ENCODE measurements at places on chromosomes 7 and 10.
A peak's percentile ranks its signal among the peaks of the same experiment; 100 is the strongest.

DNA sequence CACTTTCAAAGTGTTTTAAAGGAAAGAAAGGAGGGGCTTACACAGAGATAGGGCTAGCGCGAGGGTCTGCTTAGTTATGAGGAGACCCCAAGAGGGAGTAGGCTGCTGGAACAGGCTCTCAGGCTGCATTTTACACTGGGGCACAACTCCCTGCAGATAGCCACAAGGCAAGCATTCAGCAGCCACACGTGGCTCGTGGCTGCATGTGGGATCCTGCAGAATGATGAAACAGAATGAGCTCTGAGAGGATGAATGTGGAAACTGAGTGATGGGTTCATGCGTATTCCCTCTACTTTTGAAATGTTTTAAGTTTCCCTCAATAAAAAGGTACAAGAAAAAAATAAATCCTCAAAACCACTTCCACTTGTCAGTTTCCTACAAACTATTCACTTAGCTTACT lies 37.0 kb downstream of the PIP4K2A start:
- DNase-seq, result no peak

DNA sequence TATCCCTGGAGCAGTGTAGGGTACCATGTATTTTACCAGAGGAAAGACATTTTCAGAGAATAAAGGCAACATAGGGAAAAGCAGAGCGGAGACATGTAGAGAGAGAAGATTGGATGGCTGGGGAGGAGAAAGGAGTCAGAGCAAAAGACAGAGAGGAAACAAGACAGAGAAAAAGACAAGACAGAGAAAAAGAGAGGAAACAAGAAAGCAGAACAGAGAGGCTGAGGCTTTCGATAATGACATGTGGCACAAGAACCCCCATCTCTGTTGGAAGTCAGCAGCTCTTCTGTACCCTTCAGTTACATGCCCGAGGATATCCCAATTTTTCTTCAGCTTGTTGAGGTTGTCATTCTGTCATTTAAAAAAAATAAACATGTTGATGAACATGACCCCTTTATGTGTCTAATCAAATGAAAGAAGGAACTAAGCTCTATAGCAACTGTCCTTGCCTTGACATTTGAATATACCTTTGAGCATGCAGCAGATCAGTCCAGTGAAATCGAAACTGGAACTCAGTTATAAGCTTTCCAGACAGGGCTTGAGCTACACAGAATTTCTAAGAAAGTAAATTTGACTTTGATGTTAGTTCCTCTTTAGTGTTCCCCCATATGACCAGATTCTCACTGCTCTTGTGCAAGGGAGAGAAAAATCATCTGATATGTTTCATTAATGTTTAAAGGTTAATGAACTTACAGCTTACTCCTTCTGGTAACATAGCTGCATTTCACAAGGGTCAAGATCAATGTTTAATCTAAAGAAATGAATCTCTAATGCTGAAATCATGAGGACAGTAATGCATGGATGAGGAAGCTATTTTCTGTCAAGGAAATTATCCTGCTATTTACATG lies 75.1 kb upstream of the SP4 start:
- DNase-seq, result peak; percentile 80

DNA sequence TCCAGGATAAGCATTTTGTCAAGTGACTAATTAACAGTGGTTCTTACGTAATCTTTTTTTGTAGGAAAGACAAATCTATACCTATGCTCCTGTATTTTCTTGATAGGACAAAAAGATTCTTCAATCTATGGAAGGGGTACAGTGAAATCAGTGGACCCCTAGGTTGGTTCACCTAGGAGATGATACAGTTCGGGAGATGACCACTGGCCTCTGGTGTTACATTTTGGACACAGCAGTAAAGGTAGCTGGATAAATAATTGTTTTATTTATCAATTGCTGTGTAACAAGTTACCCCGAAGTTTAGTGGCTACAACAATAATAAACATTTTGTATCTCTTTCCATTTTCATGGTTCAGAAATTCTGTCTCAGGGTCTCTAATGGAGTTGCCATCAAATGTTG lies 288.2 kb upstream of the MAGI2 start:
- DNase-seq, result no peak

DNA sequence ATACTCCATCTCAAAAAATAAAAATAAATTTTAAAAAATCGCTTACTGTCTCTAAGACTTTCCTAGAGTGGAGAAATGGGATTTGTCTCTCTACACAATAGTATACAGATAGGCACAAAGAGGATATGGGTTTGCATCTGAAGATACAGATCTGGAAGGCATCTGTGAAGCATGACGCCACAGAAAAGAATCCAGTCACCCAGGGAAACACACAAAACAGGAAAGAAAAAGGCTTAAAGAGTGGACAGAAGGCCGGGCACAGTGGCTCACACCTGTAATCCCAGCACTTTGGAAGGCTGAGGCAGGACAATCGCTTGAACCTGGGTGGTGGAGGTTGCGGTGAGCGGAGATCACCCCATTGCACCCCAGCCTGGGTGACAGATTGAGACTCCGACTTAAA lies 61.3 kb downstream of the SKIDA1 start:
- DNase-seq, result no peak

GRCh38 chr7:35694161-35694783 lies 663 bp downstream of the HERPUD2 start:
- no peak for DNase-seq

DNA sequence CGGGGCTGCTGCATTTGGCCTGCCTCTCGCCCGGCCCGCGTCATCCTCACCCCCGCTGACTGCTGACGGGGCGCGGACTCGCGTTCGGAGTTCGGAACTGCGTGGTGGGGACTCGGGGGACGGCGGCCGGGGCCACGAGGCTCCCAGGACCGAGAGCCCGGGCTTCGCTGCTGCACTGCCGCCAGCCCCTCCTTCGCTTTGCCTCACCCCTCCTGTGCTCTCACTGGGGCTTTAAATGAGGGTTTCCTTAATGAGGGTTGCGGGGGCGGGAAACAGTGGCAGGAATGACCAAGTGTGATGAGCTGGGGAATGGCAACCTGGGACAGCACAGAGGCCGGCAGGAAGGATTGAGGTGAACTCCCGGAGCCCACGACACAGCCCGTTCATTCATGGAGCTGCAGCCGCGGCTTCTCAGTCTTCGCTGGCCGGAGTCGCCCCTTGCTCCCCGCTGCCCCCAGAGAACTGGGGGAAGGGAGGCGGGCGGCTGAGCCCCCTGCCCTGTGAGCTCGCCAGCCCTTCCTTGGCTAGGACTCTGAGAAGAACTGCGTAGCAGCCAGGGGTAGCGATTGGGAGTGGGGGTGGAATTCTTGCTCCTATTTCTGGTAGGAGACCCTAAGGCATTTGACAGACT lies 1.5 kb upstream of the LRRC4 start:
- no peak for DNase-seq

DNA sequence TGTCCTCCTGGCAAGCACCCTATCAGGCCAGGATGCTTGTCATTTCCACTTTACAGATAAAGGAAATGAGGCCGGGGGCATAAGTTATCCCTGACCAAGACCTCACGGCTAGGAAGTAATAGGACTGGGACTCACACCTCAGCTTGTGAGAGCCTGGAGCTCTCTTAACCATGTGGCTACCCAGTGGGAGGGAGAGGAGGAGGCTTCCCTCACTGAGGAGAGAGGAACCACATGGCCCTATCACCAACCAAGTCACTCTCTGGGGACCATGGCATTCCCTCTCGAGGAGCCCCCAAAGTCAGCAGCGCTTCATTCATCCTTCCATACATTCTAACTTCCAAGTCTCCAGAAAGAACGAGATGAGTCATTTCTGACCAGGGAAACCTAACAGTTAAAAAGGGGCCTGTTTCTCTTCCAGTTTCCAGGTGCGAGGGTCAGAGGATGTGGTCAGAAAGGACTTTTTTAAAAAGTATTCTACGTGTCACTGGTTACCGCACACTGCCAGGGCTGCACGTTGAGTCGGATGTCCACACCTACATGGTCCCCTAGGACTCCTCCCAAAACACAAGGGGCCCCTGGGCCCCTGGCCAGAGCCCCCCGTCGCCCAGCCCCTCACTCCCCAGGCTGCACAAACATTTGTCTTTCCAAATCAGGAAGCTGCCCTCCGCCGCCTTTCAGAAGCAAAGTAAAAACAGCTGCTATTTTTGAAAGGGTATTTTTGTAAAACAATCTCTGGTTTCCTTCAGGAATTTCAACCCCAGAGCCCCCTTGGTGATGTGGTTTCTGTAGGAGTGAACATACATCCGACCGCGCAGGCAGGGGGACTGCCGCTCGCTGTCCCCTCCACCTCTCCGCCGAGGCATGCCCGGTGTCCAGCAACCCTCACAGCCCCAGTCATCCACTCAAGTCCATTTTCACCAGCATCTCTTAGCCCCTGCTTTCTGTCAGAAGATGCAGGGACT lies 128.2 kb upstream of the CHST15 start:
- no peak for DNase-seq

GRCh38 chr10:104612571-104613205 lies 28.4 kb upstream of the SORCS3 start:
- no peak for DNase-seq

GRCh38 chr10:131237991-131238651 lies 73.4 kb downstream of the TCERG1L start:
- no peak for DNase-seq

GRCh38 chr7:82757-83155 lies 109.6 kb upstream of the FAM20C start:
- no peak for DNase-seq
